Esophagus squamous epithelium (tissue), 5 donors: ENCODE measurements at places on chromosomes 11 and 22.
A peak's percentile ranks its signal among the peaks of the same experiment; 100 is the strongest.

GRCh38 chr11:134951305-134951700 lies 539.3 kb upstream of the B3GAT1 start:
- no peak for DNase-seq

GRCh38 chr11:126914941-126915340 lies 85.6 kb downstream of the KIRREL3 start:
- no peak for DNase-seq

GRCh38 chr11:112881461-112881860 lies 79.8 kb upstream of the NCAM1 start:
- DNase-seq, result peak; percentile 2

- DNase-seq, result no peak
These were observed 11.1 kb downstream of the NUMA1 start for GRCh38 chr11:72069200-72069599.

DNA sequence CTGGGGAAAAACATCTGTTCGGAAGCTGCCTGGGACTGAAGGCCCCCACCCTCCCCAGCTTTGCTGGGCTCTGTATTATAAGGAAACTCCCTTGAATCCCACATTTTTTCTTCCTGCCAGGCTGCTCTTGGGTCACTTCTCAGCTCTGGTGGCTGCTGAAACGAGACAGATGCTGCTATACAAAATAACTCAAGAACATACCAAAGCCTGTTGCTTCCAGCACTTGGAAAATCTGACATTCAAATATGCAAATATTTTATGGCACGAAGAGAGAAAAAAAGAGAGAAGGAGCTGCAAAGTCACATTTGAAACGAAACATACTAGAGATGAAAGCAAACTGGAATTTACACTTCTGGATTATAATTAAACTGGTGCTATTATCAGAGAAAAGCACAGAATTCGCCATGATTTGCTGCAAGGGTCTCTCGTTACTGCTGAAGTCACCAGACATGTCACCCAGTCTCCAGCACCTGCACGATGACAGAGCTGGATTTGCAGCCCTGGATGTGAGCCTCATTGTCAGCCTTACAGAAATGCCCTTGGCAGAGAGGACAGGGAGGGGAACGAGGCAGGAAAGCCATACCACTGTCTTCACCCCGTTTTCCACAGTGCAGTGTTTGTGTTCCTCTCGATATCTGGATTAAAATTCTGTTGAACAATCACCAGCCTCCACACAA lies 47.9 kb upstream of the IGSF9B start:
- DNase-seq, result no peak

DNA sequence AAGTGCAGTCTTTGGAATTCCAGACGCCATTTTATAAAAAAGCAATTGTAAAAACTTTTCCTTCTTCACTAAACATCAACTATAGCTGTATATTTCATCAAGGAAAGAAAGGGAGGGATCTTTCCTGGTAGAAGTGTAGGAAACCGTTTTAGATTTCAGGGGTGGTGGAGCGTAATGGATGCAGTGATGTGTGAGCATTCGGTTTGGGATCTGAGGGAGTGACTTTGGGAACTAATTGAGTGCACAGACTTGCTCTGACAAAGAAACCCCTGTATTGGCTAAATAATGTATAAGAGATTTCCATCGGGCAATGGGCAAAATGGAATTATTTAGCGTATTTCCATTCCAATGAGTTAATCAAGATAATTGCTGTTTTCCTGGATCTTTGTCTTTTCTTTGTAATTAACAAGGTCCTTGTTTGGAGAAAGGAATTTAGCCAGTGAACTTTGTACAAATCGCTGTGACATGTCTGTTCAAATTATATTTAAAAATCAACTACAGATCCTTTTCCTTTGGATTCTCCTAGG lies 125.0 kb upstream of the NARS2 start:
- no peak for DNase-seq

GRCh38 chr11:122773781-122774266 lies 64.5 kb upstream of the CRTAM start:
- no peak for DNase-seq

GRCh38 chr11:6297831-6298230 lies 22.5 kb downstream of the CAVIN3 start:
- no peak for DNase-seq

DNA sequence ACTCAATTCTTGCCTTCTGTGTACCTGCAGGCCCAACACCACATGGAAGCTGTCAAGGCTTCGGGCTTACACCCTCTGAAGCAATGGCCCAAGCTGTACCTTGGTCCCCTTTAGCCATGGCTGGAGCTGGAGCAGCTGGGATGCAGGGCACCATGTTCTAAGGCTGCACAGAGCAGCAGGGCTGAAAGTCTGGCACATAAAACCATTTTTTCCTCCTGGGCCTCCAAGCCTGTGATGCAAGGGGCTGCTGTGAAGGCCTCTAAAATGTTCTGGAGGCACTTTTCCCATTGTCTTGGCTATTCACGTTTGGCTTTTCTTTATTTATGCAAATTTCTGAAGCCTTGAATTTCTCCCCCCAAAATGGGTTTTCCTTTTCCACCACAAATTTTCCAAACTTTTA lies 102.1 kb upstream of the SLC5A12 start:
- no peak for DNase-seq

GRCh38 chr22:38043151-38044039 lies 13.8 kb upstream of the PICK1 start:
- DNase-seq, result no peak

DNA sequence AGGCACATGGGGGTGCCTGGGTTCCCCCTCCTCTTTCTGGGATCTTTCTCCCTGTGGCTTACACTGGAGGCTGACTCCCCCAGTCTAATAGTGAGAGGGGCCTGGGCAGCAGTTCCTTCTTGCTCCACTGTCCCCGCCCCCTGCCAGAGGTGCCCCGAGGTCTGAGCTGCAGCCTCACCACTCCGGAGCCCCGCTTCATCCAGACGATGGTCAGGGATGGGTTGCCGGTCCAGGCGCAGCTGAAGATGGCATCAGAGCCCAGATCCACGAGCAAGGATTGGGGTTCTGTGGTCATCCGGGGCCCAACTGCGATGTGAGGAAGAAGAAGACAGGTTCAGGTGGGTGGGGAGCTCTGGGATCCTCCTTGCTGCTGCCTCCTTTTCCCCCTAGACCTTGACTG lies 91.1 kb downstream of the ST3GAL4 start:
- no peak for DNase-seq

- DNase-seq, result no peak
These were observed 1.1 kb downstream of the MYBPC3 start for GRCh38 chr11:47351156-47352126.

DNA sequence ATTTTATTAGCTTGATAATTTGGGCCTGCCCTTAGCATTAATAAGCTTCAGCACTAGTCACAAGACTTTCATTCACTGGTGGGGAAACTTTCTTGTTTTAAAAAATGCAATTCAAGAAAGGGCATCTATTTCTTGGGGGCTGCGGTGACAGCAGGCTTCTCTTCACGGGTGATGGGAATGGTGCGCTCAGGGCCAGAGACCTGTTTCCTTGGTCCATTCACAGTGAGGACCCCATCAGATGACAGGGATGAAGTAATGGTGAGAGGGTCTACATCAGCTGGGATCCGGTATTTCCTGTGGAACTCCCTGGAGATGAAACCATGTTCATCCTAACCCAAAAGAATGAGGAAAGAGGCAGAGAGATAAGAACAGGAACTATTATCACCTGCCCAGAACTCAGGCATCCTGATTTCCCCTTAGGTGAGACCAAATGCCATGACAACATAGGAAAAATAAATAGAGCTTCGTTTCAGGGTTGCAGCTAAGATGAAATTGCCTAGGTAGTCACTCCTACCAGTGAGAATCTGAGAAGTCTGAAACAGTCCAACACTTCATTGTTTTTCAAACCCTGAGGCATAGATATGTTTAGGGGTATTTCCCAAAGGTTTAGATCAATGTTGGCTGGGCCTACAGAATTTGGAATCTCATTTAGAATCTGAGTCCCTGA lies 2.8 kb downstream of the CRYAB start:
- no peak for DNase-seq

DNA sequence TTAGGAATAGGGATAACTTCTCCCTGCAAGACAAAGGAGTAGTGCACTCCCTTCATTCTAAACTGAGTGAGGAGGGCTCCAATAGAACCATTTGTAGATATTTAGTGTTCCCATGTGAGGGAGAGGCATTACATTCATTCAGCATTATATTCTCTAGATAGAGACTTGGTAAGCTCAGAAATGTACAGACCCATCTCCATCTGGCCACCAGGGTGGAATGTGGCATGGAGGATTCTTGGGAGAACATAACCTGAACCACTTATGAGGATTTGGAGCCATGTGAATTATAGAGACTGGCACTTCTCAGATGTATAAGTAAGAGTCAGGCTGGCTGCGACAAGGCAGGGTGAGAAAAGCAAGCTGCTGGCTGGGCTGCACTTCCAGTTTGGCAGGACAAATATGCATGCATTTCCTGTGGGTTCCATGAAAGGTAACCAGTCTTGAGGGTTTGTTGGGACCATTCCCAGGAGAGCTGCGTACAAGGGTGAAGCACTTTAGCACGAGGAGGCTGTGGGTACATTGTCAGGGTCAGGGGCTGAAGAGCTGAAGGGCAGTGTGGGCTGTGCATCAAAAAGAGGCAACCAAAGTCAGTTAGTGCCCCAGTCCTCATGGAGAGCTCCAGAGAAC lies 9.2 kb downstream of the RRP8 start:
- DNase-seq, result no peak

- no peak for DNase-seq
These were observed 7.8 kb upstream of the DNHD1 start for GRCh38 chr11:6489306-6489705.

DNA sequence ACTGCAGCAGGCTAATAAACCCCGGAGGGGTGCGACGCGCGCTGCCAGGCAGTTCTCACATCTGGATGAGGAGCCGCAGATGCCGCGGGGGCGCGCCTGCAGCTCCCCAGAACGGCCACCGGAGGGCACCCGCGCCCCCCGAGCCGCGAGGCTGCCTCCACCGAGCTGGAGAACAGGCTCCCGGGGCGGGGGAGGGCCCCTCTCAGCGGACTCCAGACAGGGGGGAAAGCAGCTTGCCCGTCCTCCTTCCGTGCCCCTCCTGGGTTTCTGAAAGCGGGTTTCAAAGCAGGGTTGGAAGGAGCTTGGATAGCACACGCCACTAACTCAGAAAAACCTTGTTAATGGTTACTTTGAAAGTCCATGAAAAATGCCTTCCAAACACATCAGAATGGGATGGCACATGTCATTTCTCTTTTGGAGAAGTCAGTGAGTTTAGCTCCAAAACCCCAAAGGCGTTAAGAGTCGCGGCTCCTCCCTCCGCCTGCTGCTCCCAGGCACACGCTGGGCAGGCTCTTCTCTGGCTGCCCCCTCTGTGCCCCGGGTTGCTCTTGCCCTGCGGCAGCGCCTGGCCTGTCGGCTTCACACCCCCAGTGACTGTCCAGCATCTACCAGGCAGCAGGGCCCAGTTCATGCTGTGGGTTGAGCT lies 317.8 kb downstream of the NTM start:
- no peak for DNase-seq

- no peak for DNase-seq
These were observed 606 bp downstream of the DRG1 start for GRCh38 chr22:31400023-31400397.

DNA sequence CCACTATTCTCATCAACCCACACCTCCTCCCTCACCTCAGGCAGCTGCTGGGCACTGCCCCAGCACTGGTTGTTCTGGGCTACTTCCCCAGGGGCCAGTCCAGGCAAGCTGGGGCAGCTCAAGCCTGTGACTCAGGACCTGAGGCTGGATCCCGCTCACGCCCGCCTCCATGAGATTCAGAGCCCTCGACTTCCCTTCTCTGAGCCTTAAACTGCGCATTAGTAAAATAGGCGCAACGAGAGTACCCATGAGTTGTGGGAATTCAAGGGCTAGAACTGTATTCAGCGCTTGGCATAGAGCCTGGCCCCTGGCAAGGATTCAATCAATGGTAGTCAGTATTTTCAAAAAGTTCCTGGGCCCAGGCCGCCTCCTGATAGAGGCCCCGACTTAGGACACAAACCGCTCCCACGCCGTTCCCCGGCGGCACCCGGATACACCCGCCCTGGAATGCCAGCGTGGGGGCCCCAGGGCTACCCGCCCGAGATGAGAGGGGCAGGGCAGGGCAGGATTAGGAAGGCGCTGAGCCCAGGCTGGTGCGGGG lies 723 bp upstream of the CD82 start:
- peak; percentile 29 for DNase-seq

- DNase-seq, result no peak
These were observed 847 bp upstream of the NDUFA6 start for GRCh38 chr22:42091455-42091782.

DNA sequence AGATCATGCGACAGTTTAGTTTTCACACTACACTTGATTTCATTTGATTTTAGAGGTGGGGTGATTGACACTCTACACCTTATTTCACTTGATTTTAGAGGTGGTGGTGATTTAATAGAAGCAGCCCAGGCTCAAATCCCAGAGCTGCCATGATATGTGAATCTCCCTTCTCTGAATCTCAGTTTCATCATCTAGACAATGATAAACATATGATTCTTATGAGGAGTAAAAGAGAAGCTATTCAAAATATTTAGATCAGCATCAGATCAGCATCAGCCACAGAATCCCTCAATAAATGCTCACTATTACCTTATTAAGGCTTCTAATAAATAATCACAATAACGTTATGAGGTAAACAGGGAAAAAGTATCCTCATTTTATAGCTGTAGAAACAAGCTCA lies 98.8 kb downstream of the MSANTD4 start:
- DNase-seq, result no peak

DNA sequence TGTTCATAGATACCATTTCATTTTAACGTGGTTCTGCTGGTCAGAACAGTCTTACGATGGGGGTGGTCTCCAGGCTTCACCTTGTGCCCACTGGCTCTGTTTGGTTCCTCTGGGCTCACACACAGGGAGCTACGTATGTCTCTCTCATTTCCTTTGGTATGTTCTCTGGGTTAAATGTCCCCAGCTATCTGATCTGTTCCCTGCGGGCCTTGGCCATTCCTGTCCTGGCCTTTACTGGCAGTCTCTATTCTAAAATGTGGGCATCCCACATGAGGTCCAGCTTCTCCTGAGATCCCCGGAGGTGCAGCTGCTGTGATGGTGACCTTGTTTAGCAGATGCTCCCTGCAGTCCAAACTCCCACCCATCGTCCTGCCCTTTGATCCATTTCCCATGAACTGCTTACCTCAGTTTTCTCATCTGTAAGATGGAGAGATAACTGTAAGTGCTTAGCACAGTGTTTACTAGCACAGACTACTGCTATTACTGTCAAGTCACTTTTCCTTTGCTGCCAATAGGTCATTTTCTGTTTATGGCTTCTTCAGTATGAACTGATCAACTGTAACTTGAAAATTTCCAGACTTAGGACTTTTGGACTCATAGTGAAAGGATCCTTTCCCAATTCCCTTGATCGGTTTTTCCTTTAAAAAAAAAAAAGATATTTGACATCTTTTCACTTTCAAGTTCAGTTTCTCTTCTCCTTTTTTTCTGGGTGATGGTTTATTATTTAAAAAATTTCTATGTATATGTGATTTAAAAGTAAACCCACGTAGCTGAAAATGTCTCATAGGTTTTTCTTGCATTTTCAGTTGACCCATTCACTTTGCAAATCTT lies 92.9 kb downstream of the PTPRJ start:
- no peak for DNase-seq

DNA sequence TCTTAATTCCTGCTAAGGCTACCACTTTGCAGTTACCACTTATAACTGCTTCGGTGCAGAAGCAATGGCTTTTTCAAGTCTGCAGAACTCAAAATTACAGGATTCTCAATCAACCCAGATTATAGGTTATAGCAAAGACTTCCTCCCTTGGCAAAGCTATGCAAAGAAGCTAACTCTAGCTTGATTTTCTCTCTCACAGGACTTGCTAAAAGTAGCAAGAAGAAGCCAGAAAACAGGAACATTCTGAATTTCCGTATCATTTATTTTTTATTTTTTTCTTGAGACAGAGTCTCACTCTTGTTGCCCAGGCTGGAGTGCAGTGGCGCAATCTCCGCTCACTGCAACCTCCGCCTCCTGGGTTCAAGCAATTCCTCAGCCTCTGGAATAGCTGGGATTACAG lies 10.7 kb upstream of the PLEKHB1 start:
- DNase-seq, result no peak
